ENCODE measurements at places on chromosomes 7 and 10. TPM values are rescaled to one million over a fixed set of nuclear protein-coding genes. Genes with fewer than 3 reads are reported as not detected.

DNA sequence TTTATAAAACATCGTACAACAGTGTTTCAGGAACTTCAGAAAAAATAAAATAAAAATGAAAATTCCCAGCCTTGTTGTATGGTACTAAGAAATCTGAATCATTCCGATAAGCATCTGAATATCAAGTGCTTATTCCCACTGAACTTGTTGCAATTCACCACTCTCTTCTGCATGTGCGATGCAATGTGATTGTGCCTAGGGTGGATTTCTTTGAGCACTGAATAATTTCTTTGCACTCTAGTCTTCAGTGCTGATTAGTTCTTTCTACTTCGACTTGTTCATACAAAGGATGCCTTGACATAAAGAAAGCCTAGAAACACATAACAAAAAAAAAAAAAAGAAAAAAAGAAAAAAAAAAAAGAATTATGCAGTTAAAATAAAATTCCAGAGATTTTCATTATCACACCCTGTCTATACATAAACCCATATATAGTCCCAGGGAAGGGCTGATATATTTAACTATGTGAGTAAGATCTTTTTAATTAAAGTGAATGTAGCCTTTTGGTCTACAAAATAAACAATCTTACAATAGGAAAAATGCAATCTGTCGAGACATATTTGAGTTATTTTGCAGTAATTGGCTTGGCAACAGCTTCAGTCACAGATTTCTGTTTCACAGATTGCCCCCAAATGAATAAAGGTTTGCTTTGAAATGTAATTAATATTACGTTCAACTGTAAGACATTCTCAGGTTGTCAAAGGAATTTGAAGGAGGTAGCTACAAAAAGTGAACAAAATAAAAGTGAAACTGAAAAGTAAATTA, 1118.9 kb upstream of the CELF2 start:
- no peak for DNase-seq

GRCh38 chr10:34711500-34711899, 103.6 kb downstream of the PARD3 start:
- no peak for DNase-seq

- DNase-seq, result peak; percentile 42
Measured at GRCh38 chr7:8418629-8419245, 14.7 kb upstream of the NXPH1 start.

DNA sequence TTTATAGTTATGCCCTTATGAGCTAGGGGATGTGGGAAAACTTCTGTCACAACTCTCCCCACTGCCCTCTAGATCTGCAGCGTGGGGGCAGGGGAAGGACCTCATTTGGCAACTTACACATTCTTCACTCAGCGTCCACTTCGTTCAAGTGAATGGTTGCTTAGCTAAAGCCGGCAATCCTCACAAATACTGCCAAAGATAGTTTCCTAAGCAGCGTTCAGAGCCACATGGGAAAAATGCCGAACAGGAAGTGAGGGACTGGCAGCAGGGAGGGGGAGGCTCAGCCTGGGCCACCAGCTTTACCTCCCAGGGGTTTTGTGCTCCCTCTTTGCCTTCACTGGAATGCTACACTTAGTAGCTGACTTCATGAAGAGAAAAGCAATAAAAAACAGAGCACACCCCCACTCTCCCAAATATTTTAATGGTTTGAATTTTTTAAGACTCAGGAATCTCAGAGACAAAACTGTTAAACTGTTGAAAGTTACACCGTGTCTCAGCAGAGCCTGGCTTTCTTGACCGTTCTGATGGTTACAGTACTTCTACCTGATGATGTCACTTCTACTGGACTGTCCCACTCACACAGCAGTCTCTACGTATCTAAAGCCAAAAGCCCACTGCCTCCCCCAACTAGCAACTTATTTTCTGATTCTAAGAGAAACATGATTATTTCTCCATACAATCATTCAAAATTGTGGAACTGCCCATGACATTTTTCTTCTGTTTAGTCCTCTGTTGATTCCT, 10.4 kb downstream of the GRM3 start:
- no peak for DNase-seq

GRCh38 chr7:98193474-98194180, 17.6 kb upstream of the BHLHA15 start:
- DNase-seq, result no peak

DNA sequence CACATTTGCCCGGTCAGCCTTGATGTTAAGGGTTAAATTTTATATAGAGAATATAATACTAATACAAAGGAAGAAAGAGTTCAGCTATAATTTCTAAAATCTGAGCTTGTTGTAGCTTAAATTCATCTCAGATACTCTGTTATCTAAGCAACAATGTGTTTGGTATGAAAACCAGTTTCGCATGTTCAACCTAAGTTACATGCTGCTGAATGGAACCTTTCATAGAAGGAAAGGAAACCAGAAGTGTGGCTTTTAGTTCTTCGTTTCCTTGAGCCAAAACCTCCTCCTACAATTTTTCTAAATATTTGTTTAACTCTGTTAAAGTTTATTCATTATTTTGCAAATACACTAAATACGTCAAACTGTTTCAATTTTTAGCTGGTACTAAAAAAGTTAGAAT, 18.5 kb downstream of the AGR2 start:
- DNase-seq, result no peak

DNA sequence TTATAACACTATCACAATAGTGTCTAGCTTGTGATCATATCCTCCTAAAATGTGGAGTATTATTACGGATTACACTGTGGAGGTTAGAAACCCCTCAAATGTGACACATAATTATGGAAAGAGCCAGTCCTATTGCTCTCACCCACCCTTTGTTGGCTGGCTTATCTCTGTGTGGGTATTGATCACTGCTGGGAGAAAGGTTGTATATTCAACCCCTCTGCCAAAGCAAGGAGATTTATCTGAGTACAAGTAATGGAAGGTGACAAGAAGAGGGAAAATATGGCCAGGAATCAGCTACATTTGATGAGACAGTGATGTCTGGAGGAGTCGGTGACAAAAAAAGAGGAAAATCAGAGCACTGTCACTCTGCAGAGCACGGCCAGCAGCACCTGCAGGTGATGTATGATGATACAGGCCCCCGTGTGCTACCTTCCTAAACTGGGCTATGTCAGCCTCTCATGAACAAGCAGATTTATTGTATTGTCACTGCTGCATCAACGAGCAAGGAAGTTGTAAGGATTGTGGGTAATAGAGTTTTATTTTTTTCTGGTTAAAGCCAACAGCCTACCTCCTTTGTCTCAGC, 235.3 kb downstream of the PHF14 start:
- no peak for DNase-seq

GRCh38 chr10:128877141-128877540, 589.9 kb upstream of the MGMT start:
- DNase-seq, result no peak

SLC39A12 gene
- not detected for total RNA-seq

PNLIPRP2 gene
- not detected for total RNA-seq

GRCh38 chr10:133394801-133395221, 854 bp downstream of the MTG1 start:
- DNase-seq, result peak; percentile 59

ZNF727 gene
- total RNA-seq, result not detected

ADRA2A gene
- total RNA-seq, result 4.3 TPM

- DNase-seq, result no peak
Measured at GRCh38 chr10:100357059-100357858, 10.2 kb downstream of the SCD start.

- DNase-seq, result peak; percentile 54
Measured at GRCh38 chr10:116888380-116889055, 39.2 kb downstream of the ENO4 start.

GRCh38 chr7:135380351-135380750, 129.6 kb downstream of the CNOT4 start:
- DNase-seq, result peak; percentile 20

TMEM176B gene
- total RNA-seq, result 0.80 TPM

DNA sequence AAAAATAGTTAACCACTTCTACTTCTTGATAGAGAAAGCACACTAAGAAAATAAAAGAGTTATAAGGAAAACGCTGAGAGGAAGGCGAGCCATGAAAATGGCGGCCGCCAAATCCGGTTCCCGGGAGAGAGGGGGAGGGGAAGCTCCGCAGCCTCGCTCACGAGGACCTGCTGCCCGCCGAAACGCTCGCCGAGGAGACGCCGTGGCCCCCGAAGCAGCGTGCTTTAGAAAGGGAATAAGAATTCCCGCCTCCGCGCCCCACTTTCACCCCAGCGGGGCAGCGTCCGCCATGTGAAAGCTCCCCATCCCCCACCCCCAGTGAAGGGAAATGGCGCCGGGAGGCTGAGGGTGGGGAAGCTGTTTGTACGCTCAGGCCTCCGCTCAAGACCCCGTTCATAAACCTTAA, 505 bp downstream of the HNRNPA2B1 start:
- peak; percentile 65 for DNase-seq

- no peak for DNase-seq
Measured at GRCh38 chr10:114374053-114374791, 30.1 kb downstream of the AFAP1L2 start.

DNA sequence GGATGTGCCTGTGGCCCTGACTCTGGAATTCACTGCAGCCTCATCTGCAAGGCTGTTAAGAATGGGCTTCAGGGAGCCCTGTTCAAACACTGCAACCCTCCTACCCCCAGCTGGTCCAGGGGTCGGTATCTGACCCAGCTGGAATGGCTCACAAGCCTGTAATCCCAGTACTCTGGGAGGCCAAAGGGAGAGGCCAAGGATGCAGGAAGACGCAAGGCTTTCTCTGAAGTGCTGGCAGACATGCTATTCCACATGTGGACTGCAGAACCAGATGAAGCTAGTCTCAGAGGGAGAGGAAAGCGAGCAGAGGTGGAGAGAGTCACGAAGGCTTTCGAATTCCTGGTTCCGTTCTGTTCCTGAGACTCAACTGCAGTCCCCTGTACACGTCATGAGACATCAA, 45.0 kb downstream of the ESYT2 start:
- DNase-seq, result no peak

ADIRF gene
- total RNA-seq, result not detected

DNA sequence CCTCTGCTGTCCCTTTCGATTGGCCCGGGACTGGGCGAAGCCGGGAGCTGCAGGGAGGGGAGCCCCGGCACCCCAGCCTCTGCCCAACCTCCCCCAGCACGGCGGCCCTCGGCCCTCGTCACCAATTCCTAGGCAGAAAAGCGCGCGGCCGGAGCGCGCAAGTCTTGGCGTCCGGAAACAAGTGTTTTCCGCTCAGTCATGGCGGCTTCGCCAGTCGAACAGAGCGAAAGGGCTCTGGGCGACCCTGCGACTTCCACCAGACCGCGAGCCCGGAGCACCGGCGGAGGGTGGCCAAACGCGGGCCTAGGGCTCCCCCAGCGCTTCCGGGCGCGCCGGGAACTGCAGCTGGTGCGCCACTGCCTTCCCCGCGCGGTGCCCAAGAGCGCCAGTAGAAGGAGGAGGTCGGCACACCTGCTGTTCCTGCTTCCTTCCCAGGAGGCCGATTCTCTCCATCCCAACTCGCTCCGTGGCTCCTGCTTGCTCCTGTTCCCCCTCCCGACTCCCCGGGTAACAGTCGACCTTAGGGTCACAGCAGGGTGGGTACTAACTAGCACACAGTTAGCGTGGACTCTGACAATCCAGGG, 729.9 kb downstream of the ZWINT start:
- peak; percentile 84 for DNase-seq

DNA sequence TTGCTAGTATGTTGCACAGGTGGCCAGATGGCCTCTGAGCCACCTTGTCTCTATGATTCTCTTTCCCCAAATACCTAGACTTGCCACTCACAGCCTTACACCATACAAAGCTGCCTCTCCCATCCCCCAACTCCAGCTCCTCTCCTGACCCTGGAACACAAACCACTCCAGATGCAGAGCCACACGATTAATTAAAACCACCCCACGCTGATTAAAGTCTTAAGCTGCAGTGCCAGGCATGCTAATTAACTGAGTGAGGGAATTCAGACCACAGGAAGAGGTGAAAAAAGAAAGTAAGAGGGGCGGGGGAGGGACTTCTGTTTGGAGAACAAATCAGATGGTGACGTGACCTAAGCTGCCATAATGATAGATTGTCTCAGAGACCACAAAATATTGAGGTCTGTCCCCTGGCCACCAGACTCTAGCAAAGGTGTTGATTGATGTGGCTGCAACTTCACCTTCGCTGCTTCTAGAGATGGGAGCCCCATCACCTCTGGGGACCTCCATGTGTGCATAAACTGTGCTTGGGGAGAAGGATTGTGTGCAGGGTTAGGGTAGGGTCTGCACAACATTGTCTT, 331.3 kb downstream of the PLXNA4 start:
- DNase-seq, result no peak

GRCh38 chr7:105805447-105806019, 70.9 kb downstream of the ATXN7L1 start:
- DNase-seq, result peak; percentile 71

DNA sequence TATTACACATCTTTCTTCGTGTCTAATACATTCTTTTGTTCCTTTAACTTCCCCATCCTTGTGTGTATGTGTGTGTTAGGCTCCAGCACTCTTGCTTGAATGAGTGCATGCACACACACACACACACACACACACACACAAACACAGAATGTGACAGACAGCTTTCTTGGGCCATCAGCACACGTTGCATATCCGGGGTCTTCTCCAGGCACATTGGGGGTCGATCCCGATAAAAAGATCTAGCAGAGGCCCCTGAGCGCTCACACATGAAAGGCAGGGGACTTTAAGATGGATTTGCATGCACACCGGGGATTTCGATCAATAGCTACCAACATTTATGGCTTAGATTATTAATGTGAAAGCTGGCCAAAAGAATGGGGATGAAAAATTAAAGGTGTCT, 4.5 kb downstream of the SKIDA1 start:
- DNase-seq, result no peak

MRPS33 gene
- total RNA-seq, result 61.0 TPM

- no peak for DNase-seq
Measured at GRCh38 chr10:65701168-65701776, 1224.6 kb upstream of the LRRTM3 start.

DNA sequence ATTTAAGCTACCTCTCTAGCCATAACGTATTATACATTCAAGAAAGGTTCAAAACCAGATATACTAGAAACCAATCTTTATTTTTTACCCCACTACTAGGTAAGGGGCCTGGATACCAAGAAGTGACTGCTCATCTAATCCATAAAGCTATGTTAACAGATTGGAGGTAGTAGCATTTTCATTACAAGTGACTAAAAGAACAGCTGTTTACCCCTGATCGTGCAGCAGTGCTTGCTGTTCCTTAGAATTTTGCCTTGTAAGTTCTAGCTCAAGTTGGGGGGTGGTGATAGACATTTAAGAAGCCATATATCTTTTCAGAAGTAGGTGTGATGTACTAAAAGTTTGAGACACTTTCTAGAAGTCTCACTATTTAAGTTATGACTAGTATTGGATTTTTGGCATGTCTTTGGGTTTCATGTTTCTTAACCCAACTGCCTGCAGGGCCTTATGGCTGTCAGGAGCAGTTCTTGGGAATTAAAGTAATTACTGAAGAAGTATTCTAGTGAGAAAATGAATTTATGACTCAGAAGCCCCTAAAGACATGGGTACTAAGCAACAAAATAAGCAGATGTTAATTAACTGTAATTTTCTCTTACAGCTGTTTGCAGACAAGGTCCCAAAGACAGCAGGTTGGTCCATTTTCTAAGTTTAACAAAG, 2.3 kb downstream of the PPIA start:
- DNase-seq, result no peak

All from H7 (cell line).